ENCODE measurements at places on chromosomes 1 and 21.

GRCh38 chr1:240854367-240854766, 242.4 kb upstream of the GREM2 start:
- no peak for DNase-seq

DNA sequence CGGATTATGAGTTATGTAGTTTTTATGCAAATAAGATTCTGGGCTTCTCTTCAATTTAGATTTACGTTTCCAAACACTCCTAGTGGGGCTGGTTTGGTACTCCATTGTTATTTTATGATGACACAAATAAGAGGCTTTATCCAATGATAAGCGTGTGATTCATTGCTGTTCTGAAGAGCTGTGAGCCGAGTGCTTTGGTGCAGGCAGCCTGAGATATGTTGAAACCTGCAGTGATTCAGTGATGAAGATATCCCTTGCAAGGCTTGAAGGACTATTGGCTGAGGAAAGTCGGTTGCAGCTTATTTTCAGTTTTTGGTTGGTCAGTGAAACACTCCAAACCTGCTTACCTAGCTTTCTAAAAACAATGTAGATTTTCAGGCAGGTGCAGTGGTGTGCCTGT, 112.2 kb downstream of the RYR2 start:
- no peak for DNase-seq

- no peak for DNase-seq
Observed at GRCh38 chr21:38402795-38403194, 95.5 kb downstream of the ERG start.

GRCh38 chr1:203038891-203039608, 12.8 kb downstream of the PPFIA4 start:
- DNase-seq, result peak; percentile 33

DNA sequence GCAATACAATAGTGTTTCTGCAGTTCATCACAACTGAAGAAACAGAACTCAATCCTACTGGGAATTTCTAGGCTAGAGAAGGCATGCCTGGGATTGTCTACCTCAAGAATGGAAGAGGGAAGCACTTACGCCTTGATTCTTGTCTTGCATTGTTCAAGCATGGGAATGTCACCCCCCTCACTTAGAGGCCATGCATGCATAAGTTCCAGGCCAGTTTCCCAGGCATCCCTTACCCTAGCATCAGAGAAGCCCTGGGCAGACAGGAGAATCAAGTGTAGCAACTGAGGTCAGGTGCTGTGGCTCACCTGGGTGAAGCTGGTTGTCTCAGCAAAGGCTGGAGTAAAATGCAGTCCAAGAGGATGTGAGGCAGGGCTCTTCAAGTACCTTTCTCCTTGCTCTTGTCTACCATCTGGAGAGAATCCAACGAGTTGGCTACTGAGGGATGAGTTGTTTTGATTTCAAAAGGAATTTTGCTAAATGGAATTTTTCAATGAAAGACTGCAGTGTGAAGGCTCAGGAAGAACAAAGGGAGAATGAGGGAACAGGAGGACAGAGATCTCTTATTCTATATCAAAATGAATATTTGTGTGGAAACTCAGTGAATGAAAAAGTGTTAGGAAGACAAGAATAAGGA, 174.3 kb downstream of the NEK7 start:
- DNase-seq, result no peak

GRCh38 chr1:219220945-219221344, 47.3 kb downstream of the LYPLAL1 start:
- no peak for DNase-seq

DNA sequence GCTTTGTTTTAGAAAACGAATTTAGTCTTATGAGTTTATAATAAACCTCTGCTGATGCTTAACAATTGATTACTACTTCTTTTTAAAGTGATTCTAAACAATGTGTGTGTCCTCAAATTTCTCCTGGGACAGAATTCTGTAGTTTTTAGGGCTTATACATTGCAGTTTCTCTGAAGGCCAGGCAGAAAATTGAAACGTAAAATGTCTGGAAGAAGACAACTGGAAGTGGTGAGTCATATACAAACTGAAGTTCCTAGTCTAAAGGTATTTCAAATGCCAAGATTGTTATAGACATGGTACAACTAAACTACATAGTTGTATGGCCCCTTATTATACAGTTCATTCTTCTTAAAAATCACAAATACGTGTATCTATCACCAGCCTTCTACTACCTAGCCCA, 30.5 kb upstream of the RC3H1 start:
- DNase-seq, result no peak

DNA sequence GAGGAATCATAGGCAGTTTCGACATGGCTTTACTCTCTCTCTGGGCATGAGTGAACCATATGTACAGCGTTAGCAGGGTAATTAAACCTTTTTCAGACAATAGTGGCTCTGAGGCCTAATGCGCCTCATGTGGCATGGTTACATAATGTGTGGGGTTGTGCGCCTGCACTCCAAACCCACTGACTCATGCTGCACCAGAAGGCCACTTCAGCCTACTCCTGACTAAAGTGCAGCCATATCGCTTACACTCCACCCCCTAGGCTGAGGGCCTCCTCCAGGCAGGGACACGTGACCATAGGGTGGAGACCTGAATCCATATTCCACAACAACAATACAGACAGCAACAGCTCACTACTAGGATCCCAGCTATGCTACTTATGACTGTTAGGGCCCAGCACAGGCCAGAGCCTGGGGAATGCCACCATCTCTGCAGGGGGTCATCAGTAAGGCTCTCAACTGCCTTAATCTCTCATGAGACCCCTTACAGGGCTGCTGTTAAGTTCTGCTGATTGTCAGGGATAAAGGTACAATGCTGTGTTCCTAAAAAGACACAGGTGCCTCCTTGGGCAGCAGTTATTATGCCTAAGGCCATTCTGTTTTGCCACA, 13.4 kb upstream of the ODF2L start:
- no peak for DNase-seq

DNA sequence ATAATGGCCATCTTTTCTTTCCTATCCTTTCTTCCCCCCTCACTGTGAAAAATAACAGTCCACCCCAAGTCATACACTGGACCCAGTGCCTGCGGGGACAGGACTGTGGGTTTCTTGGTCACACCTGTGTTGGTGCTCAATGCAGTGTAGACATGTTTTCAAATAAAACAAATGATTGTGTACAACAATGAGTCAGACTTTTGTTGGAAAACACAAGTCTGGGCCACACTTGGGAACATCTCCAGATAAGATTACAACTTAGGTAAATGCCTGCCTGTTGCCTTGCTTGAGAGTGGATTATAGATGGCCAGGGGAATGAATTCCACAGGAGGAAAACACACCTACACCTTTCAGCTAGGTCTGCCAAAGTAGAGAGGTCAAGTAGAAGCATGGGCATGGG, 34.1 kb downstream of the PDPN start:
- no peak for DNase-seq

DNA sequence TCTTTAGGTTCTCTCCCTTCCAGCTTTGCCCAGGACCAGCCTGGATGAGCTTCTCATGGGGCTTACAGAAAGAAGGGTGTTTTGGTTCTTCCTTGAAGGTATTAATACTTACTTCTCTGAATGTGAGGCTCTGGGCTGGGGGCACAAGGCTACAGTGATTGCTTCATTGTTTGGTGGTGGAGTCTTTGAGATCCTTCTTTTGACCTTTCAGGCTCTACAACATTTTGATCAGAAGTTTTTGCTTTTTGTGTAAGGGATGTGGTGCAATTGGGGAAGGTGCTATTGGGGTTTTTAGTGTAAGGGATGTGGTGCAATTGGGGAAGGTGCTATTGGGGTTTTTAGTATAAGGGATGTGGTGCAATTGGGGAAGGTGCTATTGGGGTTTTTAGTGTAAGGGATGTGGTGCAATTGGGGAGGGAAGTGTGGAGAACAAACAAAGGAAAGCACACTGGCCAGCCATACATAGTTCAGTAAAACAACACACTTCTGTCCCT, 103.6 kb upstream of the IVNS1ABP start:
- DNase-seq, result no peak

- no peak for DNase-seq
Observed at GRCh38 chr1:200233393-200233792, 176.4 kb downstream of the ZNF281 start.

- no peak for DNase-seq
Observed at GRCh38 chr1:118949315-118949714, 38.8 kb downstream of the TBX15 start.

DNA sequence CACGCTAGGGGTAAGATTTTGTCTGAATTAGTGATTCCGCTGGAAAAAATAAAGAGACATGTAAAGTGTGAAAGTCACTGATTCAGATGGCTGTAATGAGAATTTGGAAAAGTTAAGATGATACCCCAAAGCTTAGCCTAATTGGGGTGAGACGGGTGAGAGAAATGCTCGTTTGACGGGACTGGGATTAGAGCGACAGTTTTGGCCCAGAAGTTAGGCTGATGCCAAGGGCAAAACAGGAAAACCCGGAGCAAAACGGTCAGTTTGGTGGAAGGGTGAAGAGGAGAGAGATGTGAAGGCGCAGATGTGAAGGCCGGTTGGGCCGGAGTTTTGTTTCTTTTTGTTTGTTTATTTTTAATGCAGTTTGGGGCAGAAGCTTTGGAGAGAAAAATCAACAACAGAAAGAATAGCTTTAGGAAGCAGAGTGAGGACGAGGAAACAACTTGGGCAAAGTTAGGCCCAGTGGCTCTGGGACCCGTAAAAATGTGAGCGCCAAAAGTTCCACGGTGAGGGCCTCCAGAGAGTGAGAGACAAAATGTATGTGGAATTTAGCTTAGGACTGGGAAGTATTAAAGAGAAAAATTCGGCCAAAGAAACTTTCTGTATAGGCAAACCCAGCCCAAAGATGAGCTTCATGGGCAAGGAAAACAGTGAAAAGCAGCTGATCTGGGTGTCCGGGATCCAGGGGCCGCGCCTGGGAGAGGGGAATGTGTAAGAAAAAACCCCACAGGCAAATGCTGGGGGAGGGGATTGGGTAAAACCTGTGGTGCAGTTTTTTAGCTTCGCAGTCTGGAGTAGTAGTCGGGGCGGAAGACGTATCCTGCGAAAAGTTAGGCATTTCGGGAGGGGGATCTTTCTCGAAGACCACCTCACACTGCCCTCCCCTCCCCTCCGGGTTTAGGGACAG, 1.2 kb downstream of the DMRTA2 start:
- DNase-seq, result no peak

DNA sequence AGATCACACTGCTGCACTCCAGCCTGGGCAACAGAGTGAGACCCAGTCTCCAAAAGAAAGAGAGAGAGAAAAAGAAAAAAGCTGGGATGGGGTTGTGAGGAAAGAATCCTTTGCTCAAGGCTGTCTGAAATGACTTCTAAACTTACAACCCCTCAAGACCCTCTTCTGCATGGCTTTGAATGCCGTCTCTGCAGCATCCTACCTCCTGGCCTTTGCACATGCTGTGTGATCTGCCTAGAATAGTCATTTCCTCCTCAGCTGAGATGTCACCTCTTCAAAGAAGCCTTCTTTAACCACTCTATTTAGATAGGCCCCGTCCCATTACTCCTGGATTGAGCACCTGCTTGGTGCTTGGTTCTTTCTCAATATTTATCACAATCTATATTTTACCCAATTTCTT, 17.4 kb upstream of the TRIM63 start:
- DNase-seq, result no peak

- DNase-seq, result no peak
Observed at GRCh38 chr1:236204656-236205055, 62.3 kb downstream of the GPR137B start.

DNA sequence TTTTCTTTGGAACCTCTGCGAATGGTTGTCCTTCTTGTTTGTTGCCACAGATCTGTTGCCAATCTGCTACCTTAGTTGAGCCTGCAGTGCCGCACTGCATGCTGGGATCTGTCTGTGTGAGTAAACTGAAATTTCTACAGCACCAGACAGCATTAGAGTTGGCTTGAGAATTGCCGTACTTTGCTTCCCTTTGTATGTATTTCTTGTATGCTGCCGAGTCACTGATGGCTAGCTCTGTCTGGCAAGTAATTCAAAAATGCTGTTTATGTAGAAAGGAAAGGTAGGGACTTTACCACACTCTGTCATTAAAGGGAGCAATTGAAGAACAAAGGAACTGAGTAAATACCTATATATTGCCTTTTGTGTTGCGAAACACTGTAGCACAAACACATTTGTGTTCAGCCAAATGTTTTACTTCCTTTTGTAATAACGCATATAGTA, 857.4 kb downstream of the USP25 start:
- no peak for DNase-seq

- no peak for DNase-seq
Observed at GRCh38 chr1:167200749-167201148, 19.9 kb upstream of the POU2F1 start.

DNA sequence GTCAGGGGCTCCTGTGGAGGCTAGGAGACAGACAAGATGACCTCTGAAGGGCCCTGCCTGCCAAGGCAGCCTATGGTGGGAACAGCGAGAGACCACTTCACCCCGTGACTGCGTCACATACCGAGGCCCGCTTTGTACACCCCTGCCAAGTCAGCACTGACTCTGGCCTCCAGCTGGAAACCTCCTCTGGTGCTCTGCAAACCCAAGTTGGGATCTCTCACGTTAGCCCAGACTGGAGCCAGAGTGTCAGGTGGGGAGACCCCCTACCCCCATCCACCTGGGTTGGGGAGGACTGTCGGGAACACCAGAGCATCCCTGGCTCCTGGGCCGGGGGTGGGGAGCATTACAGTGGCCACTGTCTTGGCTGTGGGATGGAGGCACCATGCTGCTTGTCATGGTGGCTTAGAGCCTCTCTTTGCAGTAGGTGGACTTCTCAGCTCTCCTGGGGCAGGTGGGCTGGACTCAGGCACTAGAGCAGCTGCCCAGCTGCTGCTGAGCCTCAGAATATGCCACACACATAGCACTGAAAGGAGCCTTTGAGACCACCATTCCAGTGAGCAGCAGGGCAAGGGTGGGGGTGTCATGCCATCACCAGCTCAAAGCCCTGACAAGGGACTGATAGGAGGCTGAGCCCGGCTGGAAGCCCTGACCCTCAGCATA, 50.4 kb downstream of the ELK4 start:
- DNase-seq, result no peak

DNA sequence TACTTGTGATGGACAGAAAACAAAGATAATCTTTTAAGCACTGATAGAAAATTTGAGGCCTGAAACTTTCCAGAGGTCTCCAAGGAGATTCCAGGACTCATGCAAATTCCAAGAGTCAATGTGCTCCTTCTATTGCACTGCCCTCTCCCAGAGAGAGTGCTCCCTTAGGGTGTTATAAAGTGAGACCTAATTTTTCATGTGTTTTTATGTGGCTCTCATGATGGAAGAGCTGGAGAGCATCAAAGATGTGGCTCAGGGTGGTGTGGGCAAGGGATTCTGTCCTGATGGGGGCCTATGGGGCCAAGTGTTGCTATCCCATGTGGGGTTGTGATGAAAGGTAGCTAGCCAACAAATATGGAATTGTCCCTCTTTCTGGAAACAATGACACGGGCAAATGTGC, 101.3 kb downstream of the PRRX1 start:
- DNase-seq, result no peak

Data from activated CD8-positive, alpha-beta memory T cell treated with anti-CD3 and anti-CD28 coated beads for 48 hours (primary cell).